ENCODE measurements at places on chromosomes 7 and 10.

DNA sequence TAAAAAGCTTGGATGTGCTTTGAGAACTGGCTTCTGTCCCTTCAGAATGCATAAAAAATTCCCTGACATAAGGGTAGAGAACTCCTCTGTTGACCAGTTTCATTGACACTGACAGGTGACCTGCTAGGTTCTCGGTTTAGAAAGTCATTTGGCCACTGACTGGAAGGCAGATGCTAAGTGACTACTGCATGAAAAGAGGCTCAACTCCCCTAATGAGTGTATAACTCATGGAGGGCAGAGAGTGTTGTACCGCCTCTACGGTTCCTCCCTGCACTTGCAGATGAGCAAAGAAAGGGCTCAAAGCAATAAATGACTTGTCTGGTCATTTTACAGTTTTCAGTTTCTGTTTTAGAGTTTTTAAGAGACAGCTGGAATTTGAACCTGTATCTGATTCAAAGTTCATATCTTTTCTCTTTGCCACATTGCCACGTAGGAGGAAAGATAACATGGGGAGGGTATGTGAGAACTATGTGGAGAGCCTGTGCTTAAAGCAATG is 2.9 kb upstream of the FGL2 start:
- no peak for DNase-seq

DNA sequence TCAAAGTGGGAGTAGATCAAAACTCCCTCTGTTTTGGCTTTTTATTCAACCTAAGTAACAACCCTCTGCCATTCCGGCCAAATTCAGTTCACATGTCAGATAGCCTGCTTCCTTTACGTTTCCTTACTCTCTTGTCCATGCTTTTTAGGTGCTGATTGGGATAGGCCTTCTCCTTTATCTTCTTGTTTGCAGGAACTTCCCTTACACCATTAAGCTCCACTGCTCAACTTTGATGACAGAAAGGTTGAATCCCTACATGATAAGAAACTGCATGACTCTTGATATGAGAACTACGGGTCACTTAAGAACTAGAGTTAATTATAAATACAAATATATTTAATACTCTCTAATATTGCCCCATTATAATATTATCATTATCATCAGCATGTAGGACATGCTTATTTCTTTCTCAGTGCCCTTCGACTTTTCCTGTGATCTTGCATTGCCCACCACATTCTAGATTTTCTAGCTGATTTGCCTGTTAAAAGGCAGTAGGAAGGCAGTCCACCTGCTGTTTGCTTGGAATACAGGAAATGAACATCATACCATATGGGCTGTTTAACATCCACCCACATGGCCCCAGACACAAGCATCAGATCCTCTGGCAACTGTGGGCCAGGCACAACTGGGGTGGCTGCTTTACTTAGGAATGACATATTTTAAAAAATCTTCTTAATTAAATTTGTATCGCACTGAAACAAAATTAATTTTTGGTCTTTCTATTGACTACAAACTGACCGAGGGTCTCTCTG is 59.7 kb upstream of the CCDC6 start:
- DNase-seq, result no peak

DNA sequence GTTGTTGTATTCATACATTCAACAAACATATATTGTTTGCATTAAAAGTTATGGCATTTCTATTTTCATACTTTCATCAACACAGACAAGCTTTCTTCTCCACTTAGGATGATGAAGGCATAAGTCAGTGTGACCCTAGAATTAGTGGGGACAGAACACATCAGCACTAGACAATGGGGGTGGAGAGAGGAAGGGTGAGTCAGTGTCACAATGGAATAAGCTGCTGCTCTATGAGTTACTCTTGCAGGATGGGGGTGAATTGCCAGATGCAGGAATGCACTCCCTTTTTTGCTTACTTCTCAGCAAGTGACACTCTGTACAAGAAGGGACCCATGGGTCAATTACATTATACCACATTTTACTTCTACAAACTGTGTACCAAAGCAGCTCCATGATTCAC is 74.0 kb downstream of the DGKI start:
- no peak for DNase-seq

DNA sequence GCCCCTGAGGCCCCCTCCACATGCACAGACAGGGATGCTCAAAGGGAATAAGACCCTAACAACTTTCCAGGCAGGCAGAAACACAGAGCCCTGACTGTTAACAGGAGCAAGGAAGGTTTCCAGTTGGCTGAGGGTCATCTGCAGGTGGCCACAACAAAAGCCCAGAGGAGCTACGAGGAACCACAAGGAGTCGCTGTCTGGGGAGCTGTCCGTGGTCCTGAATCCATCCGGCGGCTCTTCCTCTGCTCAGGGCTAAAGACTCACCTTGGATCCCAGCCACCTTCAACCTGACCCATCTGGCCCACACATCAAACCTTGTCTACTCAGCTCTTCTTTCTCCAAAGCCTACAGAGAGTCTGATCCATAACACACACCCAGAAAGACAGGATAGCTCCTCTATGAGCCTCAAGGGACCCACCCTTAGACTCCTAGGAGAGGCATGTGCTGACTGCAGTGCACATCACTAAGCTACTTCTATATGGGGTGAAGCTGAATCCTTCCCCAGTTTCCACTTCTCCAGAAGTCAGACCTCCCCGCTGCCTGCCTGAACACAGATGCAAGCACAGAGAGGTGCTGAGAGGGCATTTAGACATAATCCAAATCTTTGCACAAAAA is 104.0 kb downstream of the SLIT1 start:
- DNase-seq, result peak; percentile 75

DNA sequence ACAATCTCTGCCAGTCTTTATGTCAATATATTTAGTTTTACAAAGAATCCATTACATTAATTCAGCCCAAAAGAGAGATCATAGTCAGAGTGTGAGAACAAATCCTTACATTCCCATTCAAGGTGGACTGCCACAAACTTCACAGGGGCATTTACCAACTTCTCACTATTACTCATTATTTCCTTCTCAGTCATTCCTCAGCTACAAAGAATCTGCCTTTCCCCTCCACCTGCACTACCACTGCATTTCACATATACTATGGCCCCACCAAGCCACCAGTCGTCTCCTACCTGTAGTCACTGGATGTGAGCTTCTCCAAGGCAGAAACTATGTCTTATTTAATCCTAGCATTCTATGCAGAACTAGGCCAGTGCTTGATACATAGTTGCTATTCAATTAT is 94.3 kb downstream of the USP6NL start:
- no peak for DNase-seq

All from progenitor cell of endocrine pancreas (in vitro differentiated cells).